ENCODE measurements at places on chromosomes 1 and 21. TPM values are rescaled to one million over a fixed set of nuclear protein-coding genes. Genes with fewer than 3 reads are reported as not detected.

DNA sequence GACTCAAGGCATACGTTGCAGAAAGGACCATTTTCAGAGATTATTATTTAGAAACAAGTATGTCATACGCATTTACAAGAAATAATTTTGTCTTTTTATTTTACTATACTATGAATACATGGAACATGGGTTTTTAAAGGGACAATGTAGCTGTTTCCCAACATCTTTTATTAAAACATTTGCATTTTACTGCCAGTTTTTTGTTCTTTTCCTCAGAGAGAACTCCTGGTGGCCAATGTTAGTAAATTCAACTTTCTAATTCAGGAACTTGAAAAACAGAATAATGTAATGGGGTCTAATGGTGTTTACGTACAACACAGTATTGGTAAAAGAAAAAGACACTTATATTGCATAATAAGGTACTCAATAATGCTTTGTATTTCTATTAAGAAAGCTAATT lies 14.9 kb downstream of the PRDM2 start:
- no peak for DNase-seq

DNA sequence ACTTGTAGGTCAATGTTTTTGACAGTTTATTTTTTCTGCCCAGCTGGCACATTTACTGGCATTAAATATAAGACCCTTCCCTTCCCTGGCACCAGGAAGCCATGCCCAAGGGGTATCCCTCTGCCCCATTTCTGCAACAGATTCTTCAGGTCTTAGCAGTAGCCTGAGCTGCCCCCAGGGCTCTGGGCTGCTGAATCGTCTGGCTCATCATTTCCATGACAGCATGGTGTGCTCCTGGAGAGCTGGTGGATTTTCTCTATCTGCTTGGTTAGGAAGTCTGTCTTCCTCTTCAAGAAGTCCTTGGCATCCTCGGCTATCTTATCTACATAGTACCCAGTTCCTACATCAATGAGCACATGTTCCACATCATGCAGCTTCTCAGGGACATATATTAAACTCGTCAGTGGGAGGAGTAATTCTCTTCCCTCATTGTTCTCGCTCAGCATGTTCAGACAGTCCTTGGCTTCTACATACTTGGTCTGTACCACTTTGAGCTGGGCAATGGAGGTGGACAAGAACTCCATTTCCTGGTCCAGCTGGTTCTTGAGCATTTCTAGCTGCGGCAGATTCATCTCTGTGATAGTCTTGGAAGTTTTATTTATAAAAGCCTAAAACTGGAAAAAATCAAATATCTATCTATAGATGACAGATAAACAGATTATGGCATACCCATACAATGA lies 23.5 kb downstream of the MIA3 start:
- DNase-seq = no peak

DNA sequence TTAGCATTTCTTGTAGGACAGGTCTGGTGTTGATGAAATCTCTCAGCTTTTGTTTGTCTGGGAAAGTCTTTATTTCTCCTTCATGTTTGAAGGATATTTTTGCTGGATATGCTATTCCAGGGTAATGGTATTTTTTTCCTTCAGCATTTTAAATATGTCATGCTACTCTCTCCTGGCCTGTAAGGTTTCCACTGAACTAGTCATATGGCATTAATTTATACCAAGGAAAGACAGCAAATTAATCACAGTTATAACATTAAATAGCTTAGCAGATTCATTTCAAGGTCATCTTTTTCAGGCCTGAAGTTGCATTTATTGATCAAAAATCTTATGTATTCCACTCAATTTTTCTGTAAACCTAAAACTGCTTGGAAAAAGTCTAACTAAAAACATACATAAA lies 54.9 kb downstream of the AK5 start:
- no peak for DNase-seq

DNA sequence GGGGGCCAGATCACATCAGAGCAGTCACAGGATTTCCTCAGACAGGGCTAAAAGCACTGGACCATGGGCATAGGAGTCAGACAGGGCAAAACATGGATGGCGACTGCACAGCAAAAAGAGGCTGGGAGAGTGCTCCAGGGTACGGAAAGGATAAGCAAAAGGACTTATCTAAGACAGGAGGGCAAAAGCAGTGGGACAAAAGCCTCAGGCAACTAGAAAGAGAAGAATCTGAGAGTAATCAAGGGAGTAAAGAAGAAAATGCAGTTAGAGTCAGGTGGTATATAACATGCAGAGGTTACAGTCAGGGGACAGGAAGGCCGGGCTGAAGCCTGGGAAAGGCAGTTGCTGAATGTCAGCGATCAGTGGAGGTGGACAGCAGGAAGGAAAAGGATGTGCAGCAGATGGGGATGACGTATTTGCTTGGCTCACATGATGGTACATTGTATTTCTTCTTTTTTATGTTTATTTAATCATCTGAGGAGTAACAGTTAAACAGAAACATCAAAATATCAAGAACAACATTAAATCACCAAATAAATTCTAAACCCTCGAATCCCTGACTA lies 63.1 kb upstream of the CNN3 start:
- no peak for DNase-seq

- no peak for DNase-seq
Observed at GRCh38 chr21:36706482-36706852, 7.6 kb downstream of the SIM2 start.

GRCh38 chr1:211036381-211037060 lies 97.4 kb downstream of the KCNH1 start:
- DNase-seq = no peak

DNA sequence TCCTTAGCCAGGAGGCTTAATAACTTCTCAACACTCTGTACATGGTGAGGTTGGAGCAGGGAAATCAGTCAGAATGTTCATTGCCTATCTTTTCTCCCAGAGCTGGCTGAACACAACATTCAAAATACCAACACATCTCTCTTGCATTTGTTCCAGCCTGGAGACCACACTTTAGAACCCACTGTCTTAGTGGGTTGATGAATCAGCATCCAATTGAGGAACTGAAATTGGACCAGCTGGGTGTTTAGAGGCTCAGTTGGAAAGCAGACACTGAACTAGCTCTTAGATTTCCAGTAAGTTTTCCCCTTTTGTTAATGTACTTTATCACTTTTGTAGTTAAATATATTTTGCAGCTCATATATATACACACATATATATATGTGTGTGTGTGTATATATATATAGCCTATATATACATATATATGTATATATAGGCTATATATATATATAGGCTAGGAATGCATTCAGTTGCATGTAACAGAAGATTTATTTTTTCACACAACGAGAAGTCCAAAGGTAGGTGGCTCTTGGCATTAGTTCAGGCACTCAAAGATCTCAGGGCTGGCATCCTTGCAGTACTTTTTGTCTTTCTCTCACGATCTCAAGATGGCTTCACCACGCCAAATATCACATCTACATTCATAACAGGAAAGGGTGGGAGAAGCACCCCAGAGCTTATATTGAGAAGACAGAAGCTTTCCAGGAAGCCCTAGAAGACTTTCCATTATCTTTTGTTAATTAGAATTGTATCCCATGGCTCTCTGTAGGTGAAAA lies 35.0 kb upstream of the HUNK start:
- DNase-seq = no peak

- no peak for DNase-seq
Observed at GRCh38 chr1:39754026-39754570, 15.4 kb downstream of the PPIE start.

DNA sequence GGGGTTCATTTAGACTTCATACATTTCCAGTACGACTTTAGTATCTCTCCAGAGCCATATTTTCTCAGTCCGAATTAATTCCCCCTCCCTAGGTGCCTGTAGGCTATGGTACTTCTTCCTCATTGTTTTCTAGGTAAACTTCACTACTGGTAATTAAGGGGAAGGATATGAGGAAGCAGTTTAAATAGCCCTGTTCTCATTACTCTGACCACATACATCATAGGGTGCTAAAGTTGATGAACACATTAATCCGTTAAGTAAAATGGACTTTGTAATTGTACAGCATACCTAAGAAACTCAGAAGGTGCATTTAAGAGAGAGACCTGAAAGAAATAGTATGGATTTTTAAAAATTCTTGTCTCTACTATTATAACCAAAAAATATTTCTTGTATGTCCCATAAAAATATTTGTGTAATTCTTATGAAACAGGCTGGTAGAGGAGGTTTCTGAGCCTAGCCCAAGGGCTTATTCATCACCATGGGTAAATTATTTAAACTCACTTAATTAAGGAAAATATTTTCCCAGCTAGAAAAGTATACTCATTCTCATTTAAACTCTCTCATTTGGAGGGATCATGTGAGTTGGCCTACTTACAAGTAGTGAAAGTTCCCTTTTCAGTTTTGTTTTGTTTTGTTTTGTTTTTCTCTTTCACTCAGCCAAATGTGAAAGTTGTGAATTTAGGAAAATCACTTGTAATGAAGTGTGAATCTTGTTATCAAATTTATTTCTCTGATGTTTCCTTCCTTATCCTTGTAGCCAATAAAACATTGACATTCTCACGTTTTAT lies 2.0 kb downstream of the PRMT6 start:
- no peak for DNase-seq

GRCh38 chr21:41685511-41686149 lies 81.2 kb downstream of the RIPK4 start:
- DNase-seq = no peak

DNA sequence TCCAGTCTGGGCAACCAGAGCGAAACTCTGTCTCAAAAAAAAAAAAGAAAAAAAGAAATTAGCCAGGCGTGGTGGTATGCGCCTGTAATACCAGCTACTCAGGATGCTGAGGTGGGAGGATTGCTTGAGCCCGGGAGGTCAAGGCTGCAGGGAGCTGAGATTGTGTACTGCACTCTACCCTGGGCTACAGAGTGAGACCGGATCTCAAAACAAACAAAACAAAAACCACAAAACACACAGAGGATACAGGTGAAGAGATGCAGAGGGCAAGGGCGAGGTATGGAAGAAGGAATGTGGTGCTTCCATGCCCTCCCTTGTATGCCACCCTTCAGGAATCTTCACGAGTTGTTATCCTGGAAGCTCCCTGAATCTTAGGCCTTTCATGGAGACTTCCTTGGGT lies 68.5 kb downstream of the NDUFS5 start:
- DNase-seq = no peak

DNA sequence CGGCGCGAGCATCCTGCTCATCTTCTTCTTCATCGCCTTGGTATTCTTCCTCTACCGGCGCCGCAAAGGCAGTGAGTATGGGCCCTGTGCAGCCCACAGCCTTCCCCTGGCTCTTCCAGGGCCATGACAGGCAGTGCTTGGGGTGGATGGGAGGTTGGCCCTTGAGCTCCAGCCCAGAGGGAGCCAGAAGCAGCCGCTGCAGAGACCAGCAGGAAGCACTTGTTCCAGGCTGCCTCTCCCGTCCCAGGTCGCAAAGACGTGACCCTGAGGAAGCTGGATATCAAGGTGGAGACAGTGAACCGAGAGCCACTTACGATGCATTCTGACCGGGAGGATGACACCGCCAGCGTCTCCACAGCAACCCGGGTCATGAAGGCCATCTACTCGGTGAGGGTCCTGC lies 87.3 kb upstream of the CD1D start:
- DNase-seq = no peak

DNA sequence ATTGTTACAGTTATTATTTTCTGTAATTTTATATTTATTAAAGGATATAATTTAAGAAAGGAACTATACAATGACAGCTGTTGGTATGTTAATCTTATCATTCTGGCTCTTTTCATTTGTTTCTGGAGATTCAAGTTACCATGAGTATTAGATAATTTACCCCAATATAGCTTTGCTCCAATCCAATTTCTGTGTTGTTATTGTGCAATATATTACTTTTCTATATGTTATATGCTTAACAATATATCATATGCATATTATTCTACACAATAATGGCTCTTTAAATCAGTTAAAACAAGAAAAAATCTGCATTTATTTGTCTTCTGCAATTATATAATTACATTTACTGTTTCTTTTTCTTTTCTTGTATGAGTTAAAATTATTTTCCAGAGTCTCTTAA lies 1650.9 kb downstream of the BRINP3 start:
- DNase-seq = no peak

DNA sequence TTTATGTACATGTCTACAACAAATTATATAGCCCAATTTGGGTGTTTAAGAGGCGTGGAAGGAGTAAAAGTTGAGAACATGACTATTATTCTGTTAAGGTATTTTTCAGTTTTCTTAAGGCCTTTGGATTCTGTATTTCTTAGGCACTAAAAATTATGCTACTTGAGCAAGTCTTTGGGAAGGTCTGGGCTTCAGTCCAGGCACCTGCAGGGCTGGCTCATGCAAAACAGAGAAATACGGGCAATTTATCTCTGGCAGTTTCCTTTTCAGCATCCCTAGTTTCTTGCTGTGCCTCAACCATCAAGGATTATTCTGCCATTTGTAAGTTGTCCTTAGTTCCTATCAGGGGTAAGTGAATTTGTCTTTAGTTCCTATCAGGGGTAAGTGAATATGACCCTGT lies 358.8 kb upstream of the B3GALT2 start:
- DNase-seq = no peak

DNA sequence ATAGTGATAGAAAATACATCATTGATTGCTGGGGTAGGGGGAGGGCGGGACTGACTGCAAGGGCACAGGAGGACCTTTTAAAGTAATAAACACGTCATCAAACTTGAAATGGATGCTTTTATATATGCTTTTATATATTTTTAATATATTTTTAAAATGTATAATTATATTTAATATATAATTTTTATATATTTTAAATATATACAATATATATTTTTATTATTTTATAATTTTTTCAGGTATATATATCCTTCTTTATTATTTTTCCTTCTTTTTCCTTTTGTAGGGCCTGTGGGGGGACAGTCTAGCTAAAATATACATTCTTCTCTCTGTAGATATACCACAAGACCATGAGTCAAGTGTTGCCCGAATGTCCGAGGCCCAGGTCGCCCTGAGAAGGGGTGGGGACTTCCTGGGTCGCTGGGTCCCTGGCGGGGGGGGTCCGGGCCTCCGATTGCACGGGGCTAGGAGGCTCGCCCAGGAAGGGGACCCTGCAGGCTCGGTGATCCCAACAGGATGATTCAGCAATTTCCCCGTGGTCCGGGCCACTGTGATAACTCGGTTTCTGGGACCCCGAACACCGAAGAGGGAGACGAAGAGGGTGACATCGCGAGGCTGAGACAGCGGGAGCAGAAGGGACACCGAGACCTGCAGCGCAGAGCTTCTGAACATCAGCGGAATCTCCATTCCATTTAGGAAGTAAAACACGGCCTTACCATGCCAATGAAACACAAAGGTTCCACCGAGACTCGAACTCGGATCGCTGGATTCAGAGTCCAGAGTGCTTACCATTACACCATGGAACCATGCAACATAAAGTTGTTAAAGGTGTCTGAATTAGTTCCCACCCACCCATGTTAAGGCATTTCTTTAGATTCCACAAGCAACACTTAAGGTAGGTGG lies 112.5 kb upstream of the NBPF11 start:
- DNase-seq = peak; percentile 94

Gene DNTTIP2
- polyA plus RNA-seq = 28.0 TPM

Gene C8A
- not detected for polyA plus RNA-seq

Gene PCNX2
- 18.0 TPM for polyA plus RNA-seq

Gene ATF6
- 19.7 TPM for polyA plus RNA-seq

Gene SPRR3
- 8.3 TPM for polyA plus RNA-seq

Gene TRIM67
- polyA plus RNA-seq = not detected

Gene GALNT2
- 58.8 TPM for polyA plus RNA-seq

Gene ST7L
- 13.4 TPM for polyA plus RNA-seq

Gene LHX4
- not detected for polyA plus RNA-seq

Gene IQCC
- polyA plus RNA-seq = 2.3 TPM

Data from keratinocyte (primary cell).